Urinary bladder (tissue), 4 donors: ENCODE measurements at places on chromosomes 11 and 22.

DNA sequence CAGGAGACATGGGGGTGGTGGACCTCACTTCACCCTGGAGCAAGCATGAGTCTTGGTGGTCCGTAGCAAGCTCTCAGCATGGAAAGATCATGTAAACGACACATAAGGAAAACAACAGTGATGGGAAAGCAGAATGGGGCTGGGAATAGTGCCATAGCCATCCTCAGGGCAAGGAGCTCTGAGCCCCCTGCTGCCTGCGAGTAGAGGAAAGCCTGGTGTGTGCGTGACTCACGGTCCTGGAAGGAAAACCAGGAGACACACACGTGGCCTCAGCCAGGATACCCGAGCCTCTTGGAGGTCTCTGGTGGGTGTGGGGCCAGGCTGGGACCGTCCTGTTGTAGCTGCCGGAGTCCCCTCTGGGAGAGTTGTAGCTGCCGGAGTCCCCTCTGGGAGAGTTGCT lies 12.4 kb downstream of the SHANK3 start:
- DNase-seq = no peak

DNA sequence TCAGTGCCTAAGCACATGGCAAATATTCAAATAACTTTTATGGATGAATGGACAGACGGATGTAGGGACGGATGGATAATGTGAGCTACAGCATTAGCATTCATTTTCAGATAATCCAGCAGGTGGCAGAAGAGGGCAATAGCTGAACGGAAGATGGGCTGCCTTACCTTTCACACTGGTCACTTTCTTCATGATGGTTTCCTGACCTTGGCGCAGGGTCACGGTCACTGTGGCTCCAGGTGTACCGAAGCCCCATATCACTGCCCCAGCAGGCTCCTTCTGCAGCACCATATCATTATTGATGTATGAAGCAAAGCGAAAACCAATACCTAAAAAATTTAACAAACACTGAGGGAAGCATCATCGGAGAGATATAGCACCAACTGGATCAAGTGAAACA lies 4.3 kb downstream of the SIAE start:
- no peak for DNase-seq

DNA sequence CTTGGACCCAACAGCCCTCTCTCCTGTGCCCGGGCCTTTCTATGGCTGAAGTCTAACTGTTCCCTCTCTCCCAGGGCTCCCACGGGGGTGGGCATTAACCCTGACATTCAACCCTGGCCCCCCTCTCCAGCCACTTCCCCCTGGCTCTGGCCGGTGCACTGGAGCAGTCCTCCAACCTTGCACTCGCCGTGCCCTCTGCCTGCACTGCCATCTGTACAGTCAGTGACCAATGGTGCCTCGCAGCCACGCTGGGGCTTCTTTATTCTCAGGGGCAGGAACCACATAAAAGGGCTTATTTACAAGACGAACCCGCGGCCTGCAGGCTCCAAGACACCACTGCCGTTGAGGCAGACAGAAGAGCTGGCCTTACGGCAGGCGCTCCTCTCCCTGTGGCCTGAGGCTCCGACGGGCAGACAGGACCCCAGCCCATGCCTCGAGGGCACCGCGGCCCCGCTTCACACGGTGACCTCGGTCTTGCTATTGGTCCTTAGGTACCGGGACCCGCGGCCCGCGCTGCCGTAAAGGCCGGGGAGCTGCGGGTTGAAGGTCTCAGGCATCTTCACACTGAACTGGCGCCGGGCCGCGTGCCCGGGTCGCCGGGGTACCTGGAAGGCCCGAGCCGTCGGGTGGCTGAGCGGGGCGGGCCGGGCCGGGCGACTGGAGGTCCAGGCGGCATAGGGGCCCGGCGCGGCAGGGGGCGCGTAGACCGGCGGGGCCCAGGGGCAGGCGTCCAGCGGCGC lies 5.4 kb downstream of the SHISA8 start:
- DNase-seq = no peak

DNA sequence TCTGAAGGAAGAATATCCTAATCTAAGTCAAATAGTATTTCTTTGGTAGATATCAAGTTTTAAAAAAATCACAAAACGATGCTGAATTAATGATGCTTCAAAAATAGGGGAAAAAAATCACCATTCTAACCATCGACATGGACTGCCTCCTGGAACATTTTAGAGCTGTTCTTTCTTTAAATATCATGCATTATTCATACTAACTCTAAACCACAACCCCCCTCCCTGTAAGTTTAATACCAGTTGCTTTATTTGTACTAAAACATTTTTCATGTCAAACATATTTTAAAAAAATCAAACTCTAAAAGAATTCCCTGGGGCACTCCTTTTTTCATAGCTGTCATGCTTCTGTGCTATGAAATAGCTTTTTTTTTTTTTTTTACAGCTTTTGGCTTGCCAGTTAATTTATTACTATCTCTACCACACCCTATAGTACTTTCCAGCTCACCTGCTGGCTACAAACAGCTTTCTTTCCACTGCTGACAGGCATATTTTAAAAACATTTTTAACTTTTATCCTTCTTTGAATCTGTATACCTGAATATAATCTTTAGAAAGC lies 256.9 kb downstream of the SOX6 start:
- no peak for DNase-seq

- DNase-seq = peak; percentile 62
These were observed 17.7 kb upstream of the CDON start for GRCh38 chr11:126080161-126080941.

DNA sequence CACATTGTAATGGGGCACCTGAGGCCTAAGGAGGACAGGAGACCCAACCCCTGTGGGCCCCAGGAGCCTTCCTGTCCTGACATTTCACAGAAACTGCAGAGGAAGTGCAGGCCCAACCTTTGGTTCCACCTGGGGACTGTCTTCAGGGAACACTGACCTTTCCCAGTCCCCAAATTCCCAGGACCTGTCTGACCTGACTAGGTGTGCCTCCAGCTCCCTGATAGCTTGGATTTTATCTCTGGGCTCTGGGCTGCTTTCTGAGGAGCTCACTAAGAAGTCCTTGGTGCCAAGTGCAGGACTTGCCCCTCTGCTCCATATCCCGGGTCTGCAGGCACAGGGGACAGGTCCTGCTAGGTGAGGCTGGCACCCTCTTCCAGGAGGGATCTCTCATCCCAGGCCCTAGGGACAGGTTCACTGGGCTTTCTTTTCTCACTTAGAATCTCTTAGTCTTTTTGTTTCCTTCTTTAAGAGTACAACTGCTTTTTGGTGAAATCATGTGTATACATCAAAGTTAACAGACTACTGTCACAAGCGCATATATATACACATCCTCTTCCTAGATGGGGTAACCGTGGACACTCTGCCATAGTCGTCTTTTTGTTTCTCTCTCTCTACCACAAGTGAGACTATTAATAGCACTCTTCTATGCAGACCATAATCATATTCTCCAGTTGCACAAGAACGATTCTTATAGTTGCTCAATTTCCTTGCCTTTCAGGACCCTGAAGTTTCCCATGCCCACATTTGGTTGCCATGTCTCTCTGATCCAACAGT lies 72.0 kb upstream of the IGLL5 start:
- no peak for DNase-seq

DNA sequence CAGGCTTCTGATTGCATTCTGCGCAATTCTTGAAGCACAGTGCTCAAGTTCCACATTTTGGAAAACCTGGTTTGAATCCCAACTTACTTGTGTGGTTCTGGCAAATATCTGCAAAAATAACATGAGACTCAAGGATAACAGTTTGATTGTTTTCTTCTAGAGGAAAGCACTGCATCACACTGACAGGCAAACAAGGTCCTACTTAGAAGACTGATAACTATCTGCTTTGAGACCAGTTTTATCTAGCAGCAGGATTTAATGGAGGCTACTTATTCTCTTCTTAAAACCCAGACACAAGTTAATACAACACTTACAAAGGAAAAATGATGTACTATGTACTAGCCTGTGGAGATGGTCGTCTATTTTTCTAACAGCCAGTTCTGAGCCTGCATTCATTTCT lies 41.4 kb downstream of the RIC3 start:
- DNase-seq = no peak

- no peak for DNase-seq
These were observed 36.4 kb downstream of the RAB30 start for GRCh38 chr11:83035070-83035854.

DNA sequence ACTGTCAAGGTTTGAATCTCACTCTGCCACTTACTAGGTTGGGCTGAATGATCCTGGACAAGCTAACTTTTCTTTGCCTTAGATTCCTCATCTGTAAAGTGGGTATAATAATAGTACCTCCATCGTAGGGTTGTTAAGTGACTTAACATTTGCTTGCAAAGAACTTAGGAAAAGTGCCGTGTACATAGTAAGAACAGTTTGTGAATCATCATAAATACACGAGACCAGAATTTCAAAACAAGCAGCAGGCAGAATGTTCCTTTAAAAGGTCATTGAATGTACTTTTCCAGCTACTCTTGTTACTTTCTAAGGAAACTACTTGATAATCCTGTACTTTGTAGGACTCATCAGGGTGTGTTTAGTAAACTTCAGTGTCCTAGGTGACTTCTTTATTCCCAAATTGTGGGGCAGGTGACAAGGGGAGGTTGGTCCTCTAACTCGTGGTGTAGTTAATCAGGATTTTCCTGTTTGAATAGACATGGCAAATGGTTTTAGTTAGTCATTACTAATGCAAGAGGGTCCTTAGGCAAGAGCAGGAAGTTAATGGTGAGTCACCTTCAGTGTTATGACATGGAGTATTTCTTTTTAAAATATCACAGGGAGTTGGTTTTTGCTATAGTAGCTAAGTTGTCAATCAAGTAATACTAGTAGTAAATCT lies 67.9 kb downstream of the YAP1 start:
- peak; percentile 33 for DNase-seq

DNA sequence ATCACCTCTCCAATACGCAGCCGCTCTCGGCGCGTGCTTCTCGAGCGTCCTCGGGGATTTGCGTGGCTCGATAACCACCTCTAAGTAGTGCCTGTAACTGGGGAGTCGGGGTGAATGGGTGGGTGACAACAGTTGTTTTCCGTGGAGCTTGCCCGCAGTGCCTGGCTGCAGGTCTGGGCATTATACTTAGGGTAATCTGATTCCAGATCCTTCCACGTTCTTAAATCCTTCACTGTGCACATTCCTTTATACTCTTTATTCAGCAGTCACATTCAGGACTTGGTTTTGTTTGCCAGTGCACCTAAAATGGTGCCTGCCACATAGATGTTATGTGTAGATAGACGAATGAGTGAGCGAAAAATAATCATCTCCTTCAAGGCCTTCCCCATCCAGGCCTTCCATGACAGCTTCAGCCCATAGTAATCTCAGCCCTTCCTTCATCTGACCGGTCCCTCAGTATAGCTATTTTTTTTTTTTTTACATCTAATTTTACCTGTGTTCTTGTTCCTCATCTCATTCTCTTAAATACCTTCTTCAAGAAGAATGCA lies 602 bp downstream of the NAT10 start:
- DNase-seq = no peak

DNA sequence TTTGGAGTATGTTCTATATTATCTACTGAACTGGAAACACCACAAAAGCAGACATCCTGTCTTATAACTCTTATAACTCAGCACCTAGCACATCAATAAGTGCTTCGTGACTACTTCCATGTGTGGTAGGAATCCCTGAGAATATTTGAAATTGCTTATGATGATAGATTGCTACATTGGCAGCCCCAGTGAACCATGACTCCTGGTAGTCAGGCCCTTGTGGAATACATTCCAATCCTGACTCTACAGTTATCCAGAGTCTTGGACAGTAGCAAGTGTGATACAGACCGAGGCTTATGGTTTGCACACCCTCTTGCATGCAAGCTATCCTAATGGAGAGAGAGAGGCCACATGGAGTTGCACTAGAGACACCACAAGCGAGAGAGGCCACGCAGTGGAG lies 59.5 kb upstream of the PHF21A start:
- DNase-seq = no peak

DNA sequence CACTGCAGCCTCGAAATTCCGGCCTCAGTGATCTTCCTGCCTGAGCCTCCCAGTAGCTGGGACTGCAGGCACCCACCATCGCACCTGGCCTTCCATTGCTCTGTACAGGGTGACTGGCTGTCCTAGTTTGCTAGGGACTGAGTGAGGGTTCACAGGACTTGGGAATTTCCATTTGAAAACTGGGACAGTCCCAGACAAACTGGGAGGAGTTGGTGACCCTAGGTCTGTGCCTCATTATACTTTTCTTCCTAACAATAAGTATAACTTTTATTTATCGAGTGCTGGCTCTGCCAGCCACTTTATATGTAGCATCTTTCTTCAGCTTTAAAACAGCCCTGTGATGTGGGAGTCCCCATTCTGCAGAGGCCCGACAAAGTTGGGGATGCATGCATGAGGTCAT lies 25.5 kb downstream of the TCP11L1 start:
- DNase-seq = no peak

DNA sequence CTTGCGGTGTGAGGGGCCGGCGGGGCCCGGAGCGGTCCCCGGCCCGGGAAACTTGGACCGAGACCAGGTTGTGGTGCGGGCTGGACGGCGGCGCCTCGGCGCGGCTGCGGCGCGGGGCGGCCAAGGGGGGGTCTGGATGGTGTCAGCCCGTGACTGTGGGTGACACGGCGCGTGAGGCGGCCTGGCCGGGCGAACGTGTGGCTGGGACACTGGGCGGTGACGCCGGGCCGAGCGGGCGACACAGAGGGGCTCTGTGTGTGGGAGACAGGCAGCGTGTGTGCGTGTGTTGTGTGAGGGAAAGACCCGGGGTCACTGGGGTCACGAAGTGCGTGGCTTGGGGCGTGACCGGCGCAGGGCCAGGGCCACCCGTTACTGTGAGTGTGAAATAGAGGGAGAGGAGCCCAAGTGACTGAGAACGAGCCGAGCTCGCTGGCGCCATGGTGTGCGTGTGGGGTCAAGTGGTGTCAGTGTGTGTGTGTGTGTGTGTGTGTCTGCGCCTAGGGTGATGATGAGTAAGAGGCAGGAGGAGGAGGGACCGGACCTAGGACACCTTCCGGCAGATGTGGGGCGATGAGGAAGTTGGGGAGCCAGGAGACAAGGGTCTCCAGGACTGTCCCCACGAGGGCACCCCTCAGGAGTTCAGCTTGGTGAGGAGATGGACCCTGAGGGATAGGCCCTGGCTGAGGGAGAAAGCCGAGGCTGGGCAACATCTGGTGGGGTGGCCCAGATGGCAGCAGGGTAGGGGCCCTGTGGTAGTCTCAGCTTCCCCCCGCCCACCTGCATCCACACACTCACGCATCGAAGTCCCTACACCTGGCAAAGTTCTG lies 817 bp downstream of the RELT start:
- DNase-seq = no peak

- no peak for DNase-seq
These were observed 1.5 kb downstream of the DDX10 start for GRCh38 chr11:108666373-108666772.

- peak; percentile 18 for DNase-seq
These were observed 302.7 kb downstream of the DDX10 start for GRCh38 chr11:108967571-108967970.

DNA sequence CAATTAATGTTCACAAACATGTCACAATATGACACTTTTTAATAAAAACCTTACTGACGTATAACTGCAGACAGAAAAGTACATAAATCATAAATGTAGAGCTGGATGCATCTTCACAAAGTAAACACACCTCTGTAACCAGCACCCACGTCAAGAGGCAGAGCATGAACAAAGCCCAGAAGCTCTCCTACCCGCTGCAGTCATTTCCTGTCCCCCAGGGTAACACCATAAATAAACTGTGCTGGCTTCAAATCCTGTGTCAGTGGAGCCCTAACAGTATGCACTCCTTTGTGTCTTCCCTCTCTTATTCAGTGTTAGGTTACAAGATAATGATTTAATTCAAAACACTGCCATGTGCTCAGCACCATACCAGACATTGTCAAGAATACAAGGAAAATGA lies 5.7 kb downstream of the SYT13 start:
- no peak for DNase-seq
